ENCODE measurements at places on chromosomes 4 and X.

GRCh38 chrX:123121241-123121640 is 62.8 kb upstream of the GRIA3 start:
- no peak for DNase-seq

- no peak for DNase-seq
Observed at GRCh38 chrX:51641421-51642021, 22.8 kb upstream of the CENPVL3 start.

DNA sequence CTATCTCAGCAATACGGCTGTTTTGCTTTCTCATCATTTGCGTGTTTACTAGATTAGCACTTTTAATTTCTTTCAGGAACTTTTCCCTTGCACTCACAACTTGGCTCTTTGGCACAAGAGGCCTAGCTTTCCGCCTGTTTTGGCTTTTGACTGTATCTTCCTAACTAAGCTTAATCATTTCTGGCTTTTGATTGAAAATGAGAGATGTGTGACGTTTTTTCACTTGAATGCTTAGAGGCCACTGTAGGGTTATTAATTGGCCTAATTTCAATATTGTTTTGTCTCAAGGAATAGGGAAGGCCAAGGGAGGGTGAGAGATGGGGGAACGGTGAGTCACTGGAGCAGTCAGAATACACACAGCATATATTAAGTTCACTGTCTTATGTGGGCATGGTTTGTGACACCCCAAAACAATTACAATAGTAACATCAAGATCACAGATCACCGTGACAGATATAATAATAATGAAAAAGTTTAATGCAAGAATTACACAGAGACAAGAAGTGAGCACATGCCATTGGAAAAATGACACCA is 27.3 kb downstream of the MND1 start:
- DNase-seq = no peak

DNA sequence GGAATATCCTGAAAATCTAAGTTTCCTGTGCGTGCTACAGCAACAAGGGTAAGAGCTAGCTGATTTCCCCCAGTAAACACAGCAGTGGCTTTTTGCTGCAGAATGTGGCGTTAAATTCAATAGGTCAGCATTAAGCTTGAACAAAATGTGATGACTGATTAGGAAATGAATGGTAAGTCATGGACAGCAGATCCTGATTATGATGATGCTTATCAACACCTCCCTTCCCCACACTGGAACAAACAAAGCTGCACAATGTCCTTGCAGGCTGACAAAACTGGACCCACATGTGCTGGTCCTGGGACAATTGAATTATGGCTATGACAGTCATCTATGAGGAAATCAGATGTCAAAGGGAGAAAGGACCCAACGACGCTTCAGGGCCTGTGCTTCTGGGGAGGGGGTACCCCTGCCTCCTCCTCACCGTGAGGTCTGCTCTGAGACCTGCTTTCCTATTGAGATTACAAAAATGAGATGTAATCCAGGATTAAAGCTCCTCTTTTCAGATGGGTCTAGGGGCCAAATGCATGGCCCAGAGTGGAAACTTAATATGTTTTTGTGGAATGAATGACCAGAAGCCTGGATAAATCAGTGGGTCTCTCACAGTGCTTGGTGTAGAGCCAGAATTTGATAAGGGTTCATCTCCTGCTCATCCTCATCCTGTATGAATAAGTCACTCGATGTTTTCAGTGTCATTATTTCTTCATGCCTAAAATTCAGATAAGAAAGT is 32.0 kb upstream of the BOD1L1 start:
- no peak for DNase-seq

GRCh38 chr4:112523008-112523721 is 7.2 kb upstream of the NEUROG2 start:
- DNase-seq = no peak

DNA sequence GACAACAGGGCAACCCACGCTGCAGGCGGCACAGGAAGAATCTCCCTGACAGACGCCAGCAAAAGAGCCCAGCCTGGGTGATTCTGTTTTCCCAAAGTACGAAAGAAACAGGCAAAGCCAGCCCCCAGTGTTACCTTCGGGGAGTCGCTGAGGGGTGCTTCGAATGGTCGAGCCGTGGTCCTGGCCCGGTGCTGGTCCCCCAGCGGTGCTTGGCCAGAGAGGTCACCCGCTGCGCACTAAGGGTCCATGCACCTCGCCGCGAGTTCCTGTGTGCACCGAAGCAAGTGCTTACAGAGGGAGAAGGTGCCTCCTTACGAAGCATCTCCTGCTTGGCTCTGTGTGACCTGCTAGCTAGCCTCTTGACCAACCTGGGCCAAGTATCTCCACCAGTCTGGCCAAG is 77.1 kb downstream of the HMX1 start:
- DNase-seq = no peak

GRCh38 chr4:16897991-16898827 is at the start of gene LDB2:
Gene LDB2, minus strand, starts transcription at chr4:16898645.
- no peak for DNase-seq

DNA sequence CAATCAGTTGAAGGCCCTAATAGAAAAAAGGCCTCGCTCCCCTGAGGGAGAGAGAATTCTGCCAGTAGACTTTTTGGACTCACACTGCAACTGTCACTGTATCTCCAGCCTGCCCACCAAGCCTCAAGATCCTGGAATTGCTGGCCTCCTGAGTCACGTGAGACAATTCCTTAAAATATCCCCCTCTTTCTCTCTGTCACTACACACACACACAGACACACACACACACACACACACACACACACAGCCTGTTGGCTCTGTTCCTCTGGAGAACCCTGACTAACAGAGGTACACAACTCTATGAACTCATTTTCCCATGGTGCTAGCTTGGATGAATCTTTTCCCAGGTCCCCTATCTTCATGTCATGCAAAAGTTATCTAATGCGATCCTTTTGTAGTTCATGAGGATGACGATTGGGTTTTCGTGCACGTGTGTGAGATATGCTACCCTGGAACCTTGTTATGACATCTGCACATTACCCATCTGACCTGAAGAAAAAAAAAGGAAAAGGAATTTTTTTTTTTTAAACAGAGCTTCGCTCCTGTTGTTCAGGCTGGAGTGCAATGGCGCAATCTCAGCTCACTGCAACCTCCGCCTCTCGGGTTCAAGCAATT is 13.7 kb downstream of the CLRN2 start:
- no peak for DNase-seq

All from SIG-M5 (cell line).